ENCODE measurements at places on chromosomes 1 and 21.

GRCh38 chr1:150778409-150778808 lies 12.8 kb upstream of the CTSS start:
- DNase-seq: no peak

GRCh38 chr1:247376659-247377058 lies 39.3 kb upstream of the NLRP3 start:
- DNase-seq: no peak

DNA sequence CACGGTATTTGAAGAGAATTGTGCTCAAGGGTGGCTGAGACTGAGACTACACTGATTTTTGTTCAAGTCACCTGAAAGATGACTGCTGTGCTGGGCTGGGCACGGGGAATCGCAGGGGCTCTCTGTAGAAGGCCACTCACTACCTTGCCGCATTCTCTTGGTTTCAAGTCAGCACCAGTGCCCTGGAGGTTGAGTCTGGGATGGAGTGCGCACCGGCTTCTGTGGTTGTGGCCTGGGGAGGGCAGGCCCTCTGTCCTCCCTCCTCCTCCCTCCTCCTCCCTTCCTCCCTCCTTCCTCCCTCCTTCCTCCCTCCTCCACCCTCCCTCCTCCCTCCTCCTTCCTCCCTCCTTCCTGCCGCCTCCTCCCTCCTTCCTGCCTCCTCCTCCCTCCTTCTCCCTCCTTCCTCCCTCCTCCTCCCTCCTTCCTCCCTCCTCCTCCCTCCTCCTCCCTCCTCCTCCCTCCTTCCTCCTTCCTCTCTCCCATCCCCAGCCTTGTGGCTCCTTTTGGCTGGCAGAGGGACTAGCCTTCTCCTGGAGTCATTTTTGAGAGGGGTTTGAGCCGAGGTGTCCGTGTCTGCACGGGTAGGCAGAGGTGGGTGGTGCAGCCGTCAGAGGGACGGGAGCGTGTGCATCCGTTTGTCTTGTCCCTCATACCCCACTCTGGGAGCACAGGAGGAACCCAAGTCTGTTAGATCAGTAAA lies 9.5 kb downstream of the RER1 start:
- no peak for DNase-seq

GRCh38 chr1:187396226-187396625 lies 567.5 kb downstream of the PLA2G4A start:
- DNase-seq: no peak

- peak; percentile 46 for DNase-seq
Measured at GRCh38 chr1:84869720-84870119, 23.3 kb downstream of the LPAR3 start.

DNA sequence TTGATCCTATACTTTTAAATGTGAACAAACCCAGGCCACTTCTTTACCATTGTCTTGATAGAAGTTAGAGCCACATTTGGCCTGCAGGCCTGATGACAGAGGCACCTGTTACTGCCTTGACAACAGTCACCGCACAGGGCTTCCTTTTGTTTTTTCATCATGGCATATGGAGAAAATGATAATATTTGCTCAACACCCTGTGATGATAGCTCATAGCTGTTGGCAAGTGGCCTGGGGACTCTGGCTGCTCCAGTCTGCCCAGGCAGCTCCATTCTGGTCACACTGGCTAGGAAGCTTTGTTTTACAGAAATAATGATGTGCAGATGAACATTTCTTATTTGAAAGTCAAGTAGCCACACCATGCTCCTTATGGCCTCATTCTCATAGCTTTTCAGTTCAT lies 89.6 kb upstream of the GPR88 start:
- DNase-seq: no peak
